ENCODE measurements at places on chromosomes 5 and 9.

DNA sequence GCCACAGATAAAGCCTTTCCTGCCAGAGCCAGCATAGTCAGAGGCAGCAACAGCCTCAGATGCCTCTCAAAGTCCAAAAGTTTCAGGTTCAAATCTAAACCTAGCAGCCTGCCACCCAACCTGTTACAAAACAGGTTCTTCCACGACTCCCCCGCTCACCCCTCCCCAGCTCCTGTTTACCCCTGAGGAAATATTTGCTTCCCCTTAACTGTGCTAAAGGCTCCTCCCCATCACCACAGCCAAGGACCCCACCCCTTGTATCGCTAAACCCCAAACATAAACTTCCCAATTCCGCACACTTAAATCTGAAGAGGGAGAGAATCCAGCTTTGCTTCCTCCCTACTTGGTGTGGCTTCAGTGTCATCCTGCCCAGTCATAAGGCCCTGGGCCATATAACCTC, 15.4 kb upstream of the VDAC1 start:
- no peak for DNase-seq

GRCh38 chr5:83577036-83577636, 105.6 kb downstream of the VCAN start:
- DNase-seq, result no peak

DNA sequence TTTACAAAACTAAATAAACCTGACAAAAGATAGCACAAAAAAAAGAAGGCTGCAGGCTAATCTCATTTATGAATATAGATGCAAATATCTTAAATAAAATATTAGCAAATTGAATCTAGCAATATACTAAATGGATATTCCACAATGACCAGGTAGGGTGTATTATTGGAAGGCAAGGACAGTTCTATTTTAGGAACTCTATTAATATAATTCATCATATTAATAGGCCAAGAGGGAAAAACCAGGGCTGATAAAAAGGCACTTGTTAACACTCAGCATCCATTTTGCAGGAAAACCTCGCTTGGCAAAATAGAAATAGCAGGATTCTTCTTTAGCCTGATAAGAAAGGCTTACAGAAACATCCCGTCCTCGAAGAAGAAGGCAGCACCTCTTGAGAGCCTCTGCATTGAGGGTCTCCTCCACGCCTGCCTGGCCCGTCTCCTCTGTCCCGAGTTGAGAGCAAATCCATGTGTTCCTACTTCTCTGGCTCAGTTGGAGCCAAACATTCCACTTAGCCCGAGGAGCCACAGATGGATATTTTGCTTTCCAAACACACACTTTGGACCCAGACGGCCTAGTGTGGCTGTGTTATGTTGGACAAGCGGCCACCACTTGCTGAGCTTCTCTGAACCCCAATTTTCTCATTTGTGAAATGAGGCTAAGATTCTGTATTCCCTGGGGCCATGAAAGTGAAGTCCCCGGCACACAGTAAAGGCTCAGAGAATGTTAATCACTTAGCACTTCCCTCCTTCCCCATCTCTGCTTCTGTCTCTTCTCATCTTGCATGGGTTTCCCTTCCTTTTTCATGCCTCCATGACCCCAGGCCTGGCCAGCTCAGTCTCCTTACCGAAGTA, 181.8 kb upstream of the MVB12B start:
- DNase-seq, result no peak

DNA sequence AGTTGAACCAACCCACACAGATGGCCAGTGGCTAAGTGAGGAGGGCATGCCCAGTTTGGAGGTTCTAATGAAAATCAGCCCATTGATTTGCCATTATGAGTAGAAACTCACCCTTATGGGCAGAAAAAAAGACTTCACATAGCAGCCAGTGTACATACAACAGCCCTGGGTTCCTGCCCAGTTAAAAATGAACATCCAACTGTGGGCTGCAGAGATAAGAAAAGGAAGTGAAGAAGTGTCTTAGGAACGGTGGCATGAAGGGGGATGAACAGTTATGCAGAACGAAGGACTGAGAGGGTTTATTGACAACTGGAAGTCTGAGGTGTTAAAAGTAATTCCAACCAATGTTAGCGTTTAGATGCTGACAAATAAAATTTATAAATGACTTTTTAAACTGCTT, 118.4 kb downstream of the MARCHF3 start:
- DNase-seq, result no peak

GRCh38 chr9:5489630-5490490, 20.5 kb upstream of the PDCD1LG2 start:
- no peak for DNase-seq

- no peak for DNase-seq
Observed at GRCh38 chr9:128374221-128374675, 3.1 kb downstream of the URM1 start.

DNA sequence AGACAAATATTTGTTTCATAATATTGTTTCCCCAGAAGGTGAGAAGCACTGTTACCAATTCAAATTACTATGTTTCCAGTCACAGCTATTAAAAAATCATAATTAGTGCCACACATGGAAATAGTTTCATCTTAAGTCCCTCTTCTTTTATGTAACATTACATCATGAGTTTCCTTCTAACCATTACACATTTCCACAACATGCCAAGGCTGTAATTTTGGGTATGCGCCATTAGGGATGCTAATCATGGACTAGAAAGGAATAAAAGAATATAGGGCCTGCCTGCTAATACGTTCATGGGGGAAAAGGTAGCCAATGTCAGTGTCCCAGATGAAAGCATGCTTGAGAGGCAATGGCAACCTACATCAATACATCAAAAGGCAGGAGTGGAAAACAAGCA, 142.5 kb upstream of the LPAR1 start:
- no peak for DNase-seq

DNA sequence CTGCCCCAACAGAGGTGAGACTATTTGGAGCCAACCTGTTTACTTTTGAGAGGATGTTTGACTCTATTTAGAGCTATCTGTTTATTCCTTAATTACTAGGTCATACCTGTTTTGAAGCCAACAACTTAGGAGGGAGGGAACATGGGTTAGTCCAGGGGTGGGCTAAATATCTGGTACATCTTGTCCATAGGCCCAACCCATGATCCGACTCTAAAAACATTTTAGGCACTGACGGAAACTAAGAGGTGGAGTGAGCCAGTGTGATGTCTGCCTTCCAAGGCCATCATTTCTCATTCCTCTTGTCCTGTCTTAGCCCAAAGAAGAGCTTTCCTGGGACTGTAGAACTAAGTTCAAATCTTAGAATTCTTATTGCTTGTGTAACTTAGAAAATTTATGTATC, 8.4 kb downstream of the SPINK5 start:
- no peak for DNase-seq

GRCh38 chr5:156475182-156476157, 148.5 kb downstream of the SGCD start:
- DNase-seq, result no peak

DNA sequence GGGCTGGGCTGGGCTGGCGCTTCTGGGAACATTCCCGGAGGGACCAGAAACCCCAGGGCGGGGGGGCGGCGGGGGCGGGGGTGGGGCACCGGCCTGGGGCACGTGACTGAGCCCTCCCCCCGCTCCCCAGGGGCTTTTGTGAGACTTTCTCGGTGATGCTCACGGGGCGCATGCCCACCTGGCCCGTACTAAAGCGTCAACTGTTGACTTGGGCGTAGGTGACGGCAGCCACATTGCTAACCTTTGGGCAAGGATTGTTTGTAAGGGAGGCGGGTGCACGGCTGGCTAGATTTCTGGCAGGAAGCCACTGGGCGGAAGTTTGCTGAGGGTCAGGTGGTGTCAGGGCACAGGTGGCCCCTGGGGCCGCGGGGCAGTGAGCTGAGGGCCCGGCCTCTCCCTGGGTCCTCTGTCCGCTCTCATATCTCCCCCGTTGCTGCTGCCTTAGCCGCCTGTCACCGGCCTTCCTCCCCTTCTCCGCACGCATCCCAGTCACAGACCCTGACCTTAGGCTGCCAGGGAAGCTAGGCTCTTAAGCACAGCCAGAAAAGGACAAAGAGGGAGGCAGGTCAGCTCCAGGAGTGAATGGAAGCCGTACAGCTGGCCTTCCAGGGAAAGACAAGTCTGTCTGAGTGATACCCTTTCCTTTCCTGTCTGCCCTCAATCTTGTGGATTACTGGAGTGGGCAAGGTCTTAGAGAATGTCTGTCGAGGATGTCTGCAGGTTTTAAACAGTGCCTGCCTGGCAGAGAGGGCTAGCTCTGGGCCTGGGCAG, 812 bp downstream of the CACFD1 start:
- peak; percentile 60 for DNase-seq

DNA sequence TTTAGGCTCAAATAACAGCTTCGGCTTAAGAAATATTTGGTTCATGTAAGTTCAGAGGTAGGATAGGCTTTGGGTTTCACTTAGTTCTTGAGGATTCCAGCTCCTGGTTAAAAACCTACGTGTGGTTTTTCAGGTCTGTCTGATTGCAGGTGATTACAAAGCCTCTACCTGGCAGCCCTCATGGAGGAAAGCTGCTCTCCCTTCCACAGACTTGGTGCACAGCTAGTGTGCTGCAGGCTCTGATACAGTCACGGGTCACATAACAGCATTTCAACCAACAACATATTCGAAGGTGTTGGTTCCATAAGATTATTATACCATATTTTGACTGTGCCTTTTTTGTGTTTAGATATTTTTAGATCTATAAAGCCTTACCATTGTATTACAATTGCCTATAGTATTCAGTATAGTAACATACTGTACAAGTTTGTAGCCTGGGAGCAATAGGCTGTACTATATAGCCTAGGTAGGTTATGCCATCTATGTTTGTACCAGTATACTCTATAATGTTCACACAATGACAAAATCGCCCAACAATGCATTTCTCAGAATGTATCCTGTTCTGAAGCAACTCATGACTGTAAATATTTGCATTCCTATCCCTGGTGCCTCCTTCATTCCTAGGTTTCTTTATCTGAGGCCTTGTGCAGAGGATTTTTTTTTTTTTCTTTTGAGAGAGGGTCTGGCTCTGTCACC, 8.0 kb upstream of the DCP2 start:
- DNase-seq, result no peak

- no peak for DNase-seq
Observed at GRCh38 chr5:142869886-142870285, 99.7 kb downstream of the ARHGAP26 start.

DNA sequence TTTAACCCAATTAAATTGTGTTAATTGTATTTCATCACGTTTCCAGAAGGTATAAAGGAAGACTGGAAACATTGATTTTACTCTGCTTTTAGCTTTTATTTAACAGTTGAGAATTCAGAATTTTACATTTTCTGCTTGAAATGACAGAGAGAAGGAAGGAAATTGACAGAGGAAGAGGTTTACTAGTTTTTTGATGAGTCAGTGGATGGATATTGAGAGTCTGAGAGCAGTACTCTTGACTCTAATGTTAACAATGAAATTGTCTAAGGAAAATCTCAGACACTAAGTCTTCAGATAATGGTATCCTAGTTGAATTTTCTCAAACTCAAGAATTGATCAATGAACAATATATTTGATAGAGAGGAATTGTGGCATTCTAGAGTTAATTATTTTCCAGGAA, 60.6 kb downstream of the IPO11 start:
- DNase-seq, result no peak

DNA sequence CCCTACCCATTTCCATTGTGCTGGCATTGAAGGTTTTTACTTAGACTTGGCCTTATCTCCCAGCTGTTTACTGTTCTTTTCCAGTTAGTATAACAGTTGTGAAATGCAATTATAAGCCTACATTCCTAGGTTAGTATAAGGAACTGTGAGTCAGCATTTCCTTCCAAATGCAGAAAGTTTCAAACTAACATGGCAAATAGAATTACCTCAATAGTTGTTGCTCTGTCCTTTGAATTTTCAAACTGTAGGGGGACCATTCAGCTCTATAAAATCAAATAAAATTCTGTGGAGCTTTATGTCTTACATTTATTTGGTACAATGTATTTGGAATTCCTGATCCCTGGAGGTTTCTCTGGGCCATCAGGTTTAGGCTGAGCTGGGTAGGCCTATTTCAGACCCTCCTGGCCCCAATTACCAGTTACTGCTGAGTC, 47.2 kb downstream of the ARHGEF28 start:
- no peak for DNase-seq

DNA sequence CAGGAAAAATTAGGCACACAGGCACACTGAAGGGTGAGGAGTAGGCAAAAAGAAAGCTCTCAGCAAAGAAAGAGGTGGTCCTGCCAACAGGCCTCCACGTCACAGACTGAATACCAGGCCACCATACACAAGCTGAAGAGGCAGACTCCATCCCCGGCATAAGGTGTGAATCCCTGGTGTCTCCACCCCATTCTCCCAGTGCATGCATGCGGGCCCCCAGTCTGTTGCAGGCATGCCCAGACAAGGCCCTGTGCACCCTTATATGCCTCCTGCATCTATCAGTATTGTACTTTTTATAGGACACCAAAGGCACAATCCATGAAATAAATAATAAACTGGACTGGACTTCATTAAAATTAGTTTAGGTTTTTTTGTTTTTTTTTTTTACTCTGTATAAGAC, 73.1 kb downstream of the RGMB start:
- no peak for DNase-seq

DNA sequence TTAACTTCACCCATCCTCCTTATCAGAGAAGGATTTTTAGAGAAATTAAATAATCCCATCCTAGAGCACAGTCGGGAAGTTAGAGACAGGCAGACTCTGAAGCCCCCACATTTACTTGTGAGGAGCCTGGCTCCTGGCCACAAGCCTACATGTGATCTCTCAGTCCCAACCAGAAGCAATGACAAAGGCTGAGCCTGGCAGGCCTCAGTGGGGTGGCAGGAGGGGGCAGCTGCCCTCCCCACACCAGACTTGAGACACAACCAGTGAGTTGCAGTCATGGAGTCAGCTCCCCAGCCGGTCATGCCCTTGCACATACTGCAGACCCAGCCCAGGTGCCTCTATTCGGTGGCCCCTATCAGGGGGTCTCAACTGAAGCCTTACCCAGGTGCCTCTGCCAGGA, 11.0 kb downstream of the NAIF1 start:
- no peak for DNase-seq

DNA sequence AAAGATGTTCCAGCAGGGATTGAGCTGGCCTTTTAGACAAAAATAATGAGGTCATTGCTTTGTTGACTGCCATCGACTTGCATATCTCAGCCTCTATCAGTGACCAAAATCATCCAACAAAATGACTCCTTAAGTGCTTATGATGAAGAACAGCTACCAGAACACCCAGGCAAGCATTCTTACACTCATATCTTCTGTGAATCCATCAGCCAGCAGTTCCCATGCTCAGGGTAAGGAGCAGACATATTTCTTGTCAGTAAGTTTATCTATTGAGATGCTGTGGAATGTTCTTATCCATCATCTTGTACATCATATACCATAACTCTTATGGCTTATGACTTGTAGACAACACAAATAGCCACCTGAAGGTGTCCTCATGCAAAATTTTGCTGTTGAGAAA, 20.2 kb upstream of the SPDL1 start:
- DNase-seq, result no peak

DNA sequence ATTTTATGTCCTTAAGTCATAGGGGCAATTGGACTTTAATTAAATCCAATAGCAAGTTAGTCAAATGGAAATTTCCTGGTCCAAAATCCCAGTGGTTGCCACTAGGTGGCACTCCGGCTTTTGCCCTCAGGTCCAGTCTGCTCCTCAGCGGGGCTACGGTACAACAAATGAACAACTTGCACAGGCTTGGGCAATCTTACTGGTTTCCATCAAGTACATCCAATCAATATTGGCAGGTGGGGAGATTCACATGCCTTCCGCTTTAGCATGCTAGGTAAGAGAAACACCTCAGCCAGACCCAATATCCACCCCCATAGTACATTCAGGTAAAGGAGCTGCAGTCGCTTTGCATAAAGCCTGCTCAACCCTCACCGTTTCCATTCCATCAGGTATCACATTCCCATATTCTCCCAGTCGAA, 6.3 kb upstream of the MXD3 start:
- DNase-seq, result no peak

Measured in GM19239 (cell line).